ENCODE measurements at places on chromosomes 7 and 10.

GRCh38 chr10:79232864-79233263 is 114.4 kb upstream of the PPIF start:
- no peak for DNase-seq

GRCh38 chr7:116906391-116906790 is 44.0 kb downstream of the CAPZA2 start:
- no peak for DNase-seq

DNA sequence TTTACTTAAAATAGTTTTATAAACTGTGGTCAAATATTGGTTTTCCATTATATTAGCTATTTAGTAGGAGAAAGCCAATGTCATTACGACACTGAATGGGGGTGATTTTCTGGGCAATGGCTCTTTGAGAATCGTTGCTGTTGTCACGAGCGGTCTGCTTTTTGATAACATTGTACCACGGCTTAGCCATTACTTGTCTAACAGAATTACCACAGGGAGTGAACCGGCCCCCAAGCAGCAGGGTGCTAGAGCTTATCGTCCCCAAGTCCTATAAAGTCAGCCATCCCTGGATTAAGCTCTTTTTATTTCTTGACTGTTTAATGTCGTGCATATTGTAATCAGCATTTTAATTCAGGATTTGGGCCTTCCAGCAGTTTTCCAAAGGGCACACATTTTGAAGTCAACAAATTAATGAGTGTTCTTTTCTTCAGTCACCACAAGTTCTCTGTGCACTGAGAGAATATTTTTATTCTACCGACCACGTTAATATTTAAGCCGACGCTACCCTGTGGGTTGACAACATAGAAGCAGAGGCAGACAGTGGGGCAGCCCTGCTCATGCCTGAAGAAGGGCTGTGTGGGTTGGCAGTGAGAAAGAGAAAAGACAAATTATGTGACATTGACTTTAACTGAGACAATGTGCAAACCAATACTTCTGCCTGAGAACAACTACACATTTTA is 125.8 kb downstream of the ICA1 start:
- no peak for DNase-seq

GRCh38 chr7:123594813-123595241 is 6.8 kb upstream of the ASB15 start:
- DNase-seq: no peak

DNA sequence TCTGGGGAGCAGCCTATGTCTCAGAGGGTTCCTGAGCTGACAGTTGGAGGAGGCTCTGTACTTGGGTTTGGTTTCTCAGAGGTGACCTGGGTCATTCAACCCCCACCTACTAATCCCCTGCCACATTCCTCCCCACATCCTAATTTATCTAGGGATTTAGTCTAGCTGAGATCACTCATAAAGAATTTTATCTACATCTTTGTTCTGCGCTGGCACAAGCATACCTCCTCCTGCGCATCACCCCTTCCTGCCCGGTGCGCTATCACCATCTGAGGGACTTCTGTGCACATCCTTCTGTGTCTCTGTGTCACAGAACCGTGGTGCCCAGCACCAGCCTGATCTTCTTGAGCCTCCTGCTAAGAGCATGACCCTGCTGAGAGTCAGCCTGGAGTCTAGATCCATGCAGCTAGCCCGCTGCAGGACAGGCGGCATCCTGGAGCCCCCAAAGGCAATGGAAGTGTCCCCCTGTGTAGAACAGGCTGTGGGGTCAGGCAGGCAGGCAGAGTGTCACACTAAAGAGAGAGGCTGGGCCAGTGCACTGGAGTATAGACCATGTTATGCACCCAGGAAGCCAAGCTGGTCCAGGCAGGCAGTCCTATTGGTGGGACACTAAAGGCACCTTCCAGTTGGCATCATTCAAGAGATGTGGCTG is 63.6 kb downstream of the ARHGAP22 start:
- no peak for DNase-seq

GRCh38 chr7:46610746-46611145 is 689.7 kb upstream of the IGFBP3 start:
- DNase-seq: no peak

DNA sequence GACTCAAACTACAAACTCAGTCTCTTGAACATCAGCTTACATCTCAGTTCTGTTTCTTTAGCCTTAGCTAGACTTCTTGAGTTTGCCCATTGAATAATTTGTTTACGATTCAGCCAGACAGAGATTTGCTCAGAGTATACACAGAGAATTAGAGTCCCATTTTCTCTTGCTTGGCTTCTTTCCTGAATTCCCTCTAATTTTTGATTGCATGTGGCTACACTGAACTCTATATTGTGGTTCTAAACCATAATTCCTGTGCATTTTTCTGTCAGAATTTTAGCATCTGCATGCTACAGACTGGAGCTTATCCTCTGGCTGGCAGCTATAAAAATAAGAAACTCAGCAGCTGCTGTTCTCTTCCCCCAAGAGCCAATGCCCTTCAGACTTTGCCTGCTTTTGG is 354.9 kb downstream of the MDFIC start:
- no peak for DNase-seq

DNA sequence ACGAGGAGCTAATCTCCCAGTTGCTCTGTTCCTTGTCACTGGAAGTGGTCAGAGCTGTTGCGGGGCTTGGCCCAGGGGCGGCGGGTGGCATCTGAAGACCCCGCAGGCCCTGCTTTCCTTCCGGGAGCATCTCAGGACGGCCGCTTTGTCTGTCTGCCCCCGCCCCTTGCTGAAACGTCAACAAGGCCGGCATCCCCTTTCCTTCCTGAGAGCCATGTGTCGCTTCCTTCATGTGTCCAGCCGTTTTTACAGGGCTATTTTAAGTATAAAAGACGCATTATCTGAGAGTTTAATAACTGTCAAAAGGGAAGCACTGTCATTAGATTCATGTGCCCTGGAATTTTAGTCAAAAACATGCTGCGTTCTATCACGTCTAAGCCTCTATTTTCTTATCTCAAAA is 110.4 kb downstream of the CUX1 start:
- no peak for DNase-seq
